ENCODE measurements at places on chromosomes 4 and X.

DNA sequence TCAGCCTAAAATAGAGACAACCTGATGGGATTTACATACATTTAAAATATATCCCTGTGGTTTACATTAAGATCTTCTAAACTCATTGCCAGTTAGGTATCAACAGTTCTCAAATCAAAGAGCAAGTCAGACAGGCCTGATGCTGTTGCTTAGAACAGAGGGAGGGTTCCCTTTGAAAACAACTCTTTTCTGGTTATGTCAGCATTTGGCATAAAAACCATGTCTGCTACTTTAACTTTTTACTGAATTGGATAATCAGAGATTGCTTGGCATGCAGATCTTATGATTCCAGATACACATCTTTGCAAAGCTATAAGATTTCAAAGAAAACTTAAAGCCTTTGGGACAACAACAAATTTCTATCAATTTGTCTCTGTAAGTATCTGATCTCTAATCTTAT is 140.8 kb downstream of the CPE start:
- no peak for DNase-seq

GRCh38 chr4:11596989-11597388 is 168.3 kb upstream of the HS3ST1 start:
- DNase-seq: no peak

GRCh38 chrX:102637561-102637960 is 13.7 kb upstream of the GPRASP1 start:
- no peak for DNase-seq

DNA sequence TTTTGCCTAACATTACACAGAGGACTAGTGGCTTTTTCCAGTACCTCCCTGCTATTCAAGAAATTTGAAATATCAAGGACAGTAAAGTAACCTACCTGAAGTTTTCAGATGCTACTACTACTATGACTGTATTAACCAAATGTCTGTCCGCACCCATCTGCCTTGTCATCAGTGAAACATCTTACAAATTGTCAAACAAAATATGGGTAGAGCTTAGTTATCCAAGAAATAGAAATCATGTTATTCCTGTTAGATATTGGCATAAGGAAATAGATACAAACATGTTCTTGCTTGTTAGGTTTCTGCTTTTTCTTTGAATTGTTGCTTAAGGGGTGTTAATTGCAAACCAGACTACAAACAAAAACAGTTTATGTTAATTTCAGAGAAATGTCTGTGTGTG is 63.9 kb downstream of the PLS3 start:
- DNase-seq: no peak

DNA sequence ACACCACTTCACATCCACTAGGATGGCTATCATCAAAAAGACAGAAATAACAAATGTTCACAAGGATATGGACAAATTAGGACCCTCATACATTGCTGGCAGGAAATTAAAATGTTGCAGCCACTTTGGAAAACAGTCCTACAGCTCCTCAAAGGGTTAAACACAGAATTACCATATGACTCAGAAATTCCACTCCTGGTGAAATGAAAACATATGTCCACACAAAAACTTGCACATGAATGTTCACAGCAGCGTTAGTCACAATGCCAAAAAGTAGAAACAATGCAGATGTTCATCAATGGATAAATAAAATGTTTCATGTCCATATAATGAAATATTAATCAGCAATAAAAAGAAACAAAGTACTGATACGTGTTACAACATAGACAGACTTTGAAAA is 15.1 kb downstream of the S100G start:
- DNase-seq: no peak

DNA sequence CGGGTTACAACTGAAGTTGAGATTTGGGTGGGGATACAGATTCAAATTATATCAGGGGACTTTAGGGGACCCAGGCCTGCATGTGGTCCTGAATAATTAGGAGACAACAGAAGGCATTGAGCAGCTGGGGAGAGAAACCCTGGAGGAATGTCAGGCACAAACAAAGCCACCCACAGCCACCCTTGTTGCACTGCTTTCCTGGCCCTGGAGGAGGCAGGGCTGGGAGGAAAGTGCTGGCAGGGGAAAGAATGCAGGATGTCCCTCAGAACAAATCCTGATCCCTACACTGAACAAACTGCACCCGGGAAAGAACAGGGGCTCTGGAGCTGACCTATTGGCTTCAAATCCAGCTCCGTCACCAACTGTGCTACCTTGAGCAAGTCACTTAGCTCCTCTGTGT is 214.1 kb upstream of the ATP6AP2 start:
- DNase-seq: no peak

DNA sequence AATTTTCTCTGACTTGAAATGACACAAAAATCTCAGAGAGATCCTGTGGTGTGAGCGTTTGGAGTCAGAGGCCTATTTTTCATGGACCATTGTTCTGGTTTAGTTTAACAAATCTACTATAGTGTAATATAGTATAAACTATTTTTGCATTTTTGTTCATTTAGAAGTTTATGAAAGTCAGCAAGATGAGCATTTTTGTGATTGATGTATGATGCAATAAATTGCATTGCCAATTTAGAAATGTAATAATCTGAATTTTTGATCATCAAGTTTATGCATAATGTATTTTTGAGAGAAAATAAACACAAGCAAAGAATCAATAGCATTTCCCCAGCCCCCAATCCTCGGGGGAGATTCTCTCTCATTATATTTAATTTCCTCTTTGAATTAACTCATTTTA is 519.5 kb upstream of the FTHL17 start:
- DNase-seq: no peak

DNA sequence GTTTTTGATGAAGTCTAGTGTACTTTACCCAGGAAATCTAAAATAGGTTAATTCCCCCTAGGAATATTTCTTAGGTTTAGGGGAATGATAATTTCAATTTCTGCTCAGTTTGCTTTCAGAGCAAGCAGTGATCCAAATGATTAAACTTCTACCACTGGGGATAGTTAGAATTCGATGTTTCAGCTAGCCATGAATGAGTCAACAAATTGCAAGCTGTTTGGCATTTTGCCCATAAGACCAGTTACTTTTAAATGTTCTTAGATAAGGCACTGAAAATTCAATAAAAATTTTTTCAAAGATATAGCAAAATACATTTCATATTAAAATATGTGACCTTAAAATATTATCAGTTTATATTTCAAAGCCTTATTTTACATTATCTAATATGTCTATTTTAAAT is 993.6 kb downstream of the ARAP2 start:
- DNase-seq: no peak

DNA sequence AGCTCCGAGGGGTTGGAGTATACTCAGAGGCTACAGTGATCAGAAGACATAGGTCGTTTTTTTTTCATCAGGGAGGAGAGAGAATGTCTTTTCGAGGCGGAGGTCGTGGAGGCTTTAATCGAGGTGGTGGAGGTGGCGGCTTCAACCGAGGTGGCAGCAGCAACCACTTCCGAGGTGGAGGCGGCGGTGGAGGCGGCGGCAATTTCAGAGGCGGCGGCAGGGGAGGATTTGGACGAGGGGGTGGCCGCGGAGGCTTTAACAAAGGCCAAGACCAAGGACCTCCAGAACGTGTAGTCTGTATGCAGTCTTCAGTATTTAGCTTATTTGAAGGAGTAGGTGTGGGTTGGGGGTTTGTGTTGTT is 500 bp downstream of the GAR1 start:
- DNase-seq: no peak

DNA sequence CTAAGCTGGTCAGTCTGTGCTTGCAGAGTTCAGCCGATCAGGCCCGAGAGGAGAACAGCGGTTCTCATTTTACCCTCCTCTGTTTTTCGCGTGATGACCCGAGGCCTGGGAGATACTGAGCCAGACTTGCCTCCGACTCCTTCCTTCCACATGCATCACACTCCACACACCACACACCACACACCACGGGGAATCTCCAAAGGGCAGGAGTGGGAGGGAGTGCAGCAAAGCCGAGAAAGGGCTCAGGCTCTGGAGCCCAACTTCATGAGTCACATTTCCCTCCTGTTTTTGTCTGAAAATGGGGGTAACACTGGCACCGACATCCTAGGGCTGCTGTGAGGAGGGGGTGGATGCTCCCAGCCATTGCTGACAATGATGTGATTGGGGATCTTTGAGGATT is 38.9 kb downstream of the TKTL1 start:
- no peak for DNase-seq

GRCh38 chr4:11049001-11049400 is 364.4 kb upstream of the CLNK start:
- DNase-seq: no peak

DNA sequence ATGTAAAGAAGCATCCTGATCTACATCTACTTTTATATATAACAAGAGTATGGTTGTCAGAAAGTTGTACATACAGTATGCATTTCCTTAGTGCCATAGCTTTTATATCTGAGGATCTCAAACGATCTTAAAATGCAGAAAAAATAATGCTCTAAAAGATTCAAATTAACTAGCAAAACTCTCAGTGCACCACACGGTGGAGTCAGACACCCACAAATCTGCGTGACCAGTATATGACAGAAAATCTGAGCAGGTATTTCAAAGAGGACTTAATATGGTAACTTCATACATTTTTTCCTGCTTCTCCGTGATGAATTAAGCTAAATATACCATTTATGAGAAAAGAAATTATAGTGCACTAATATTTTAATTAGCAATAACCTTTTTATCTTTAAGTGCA is 803.0 kb downstream of the DMD start:
- DNase-seq: no peak

DNA sequence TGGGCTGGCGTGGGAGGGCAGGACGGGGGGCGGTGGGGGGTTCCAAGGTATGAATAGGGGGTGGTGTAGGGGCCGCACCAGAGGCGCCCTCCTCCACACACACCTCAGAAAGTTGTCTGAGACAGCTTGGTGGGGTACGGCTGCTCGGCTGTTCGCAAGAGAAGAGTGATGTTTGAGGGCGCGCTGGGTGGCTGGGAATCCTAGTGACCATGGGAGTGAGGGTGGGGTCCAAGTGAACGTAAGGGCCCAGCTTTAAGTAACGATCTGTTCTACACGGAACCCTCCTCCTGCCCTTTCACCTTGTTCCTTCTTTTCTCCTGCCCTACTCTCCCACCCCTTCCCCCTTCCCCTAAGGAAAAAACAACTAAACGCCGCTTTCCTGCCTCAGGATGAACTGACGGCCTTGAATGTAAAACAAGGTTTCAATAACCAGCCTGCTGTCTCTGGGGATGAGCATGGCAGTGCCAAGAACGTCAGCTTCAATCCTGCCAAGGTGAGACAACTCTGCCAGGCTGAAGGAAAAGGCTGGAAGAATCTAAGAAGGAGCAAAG is 664 bp downstream of the MED12 start:
- DNase-seq: no peak

DNA sequence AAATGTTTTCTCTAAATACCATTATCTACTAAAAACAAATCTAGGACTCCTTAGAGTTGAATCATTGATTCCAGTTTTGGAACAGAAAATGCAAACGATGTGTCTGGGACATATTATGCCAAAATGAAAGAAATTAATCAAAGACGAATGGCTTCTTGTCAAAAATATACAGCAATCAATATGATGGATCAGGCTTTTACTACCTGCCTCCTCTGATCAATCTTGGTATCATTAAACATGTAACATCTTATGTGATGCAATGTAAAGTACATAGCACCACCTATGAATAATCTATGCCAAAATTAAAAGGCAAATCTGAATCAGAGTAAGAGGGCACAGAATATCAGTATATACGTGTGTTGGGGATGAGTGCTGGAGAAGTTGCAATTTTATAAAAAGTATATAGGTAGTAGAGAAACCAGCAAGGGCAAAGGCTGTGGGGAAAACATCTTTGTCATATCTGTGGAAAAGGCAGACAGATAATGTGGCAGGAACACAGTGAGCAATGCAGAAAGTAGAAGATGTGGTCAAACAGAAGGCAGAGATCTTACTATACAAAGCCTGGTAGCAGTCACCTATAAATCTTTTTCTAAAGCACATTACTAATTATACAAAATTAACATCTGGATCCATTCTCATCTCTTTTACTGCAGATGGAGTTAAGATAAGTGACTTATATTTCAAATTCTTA is 152.7 kb downstream of the ANTXR2 start:
- no peak for DNase-seq

GRCh38 chr4:48546336-48546735 is 56.3 kb downstream of the ZAR1 start:
- DNase-seq: peak; percentile 2

DNA sequence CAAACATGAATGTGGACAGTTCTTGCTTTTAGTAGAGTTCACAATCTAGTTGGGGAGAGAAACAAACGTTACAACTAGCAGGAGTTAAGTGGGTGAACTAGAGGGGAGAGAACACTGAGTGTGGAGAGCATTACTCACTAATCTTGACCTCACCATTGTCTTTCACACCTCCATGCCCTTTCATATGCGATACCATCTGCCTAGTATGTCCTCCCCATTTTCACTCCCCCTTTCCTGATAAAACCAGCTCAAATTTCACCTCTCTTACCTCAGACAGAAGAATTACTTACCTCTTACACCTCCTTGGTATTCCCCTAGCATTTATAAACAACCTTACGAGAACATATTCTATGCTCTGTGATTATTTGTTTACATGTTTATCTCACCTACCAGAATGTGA is 53.6 kb downstream of the LAS1L start:
- DNase-seq: no peak

DNA sequence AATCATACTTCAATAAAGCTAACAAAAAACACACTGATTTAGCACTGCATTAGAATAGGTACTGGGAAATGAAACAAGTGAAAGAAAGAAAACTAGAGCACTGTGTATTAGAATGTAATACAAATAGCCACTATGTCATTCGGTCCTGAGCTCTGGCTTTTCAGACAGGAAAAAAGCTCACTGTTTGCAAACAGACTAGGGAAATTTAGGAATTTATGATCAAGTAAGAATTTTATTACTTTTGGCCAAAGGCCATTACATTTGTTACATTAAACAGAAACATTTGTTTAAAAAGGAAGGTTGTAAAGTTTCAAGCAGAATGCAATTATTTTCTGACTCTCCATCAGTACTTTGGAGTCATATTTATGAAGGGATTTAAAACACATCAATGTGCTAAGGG is 68.7 kb downstream of the KLHL8 start:
- DNase-seq: no peak

GRCh38 chr4:122346036-122346435 is 32.8 kb upstream of the ADAD1 start:
- no peak for DNase-seq

GRCh38 chr4:40887764-40888131 is 138.0 kb downstream of the NSUN7 start:
- no peak for DNase-seq

GRCh38 chr4:185290018-185290607 is 80.7 kb downstream of the SNX25 start:
- no peak for DNase-seq

DNA sequence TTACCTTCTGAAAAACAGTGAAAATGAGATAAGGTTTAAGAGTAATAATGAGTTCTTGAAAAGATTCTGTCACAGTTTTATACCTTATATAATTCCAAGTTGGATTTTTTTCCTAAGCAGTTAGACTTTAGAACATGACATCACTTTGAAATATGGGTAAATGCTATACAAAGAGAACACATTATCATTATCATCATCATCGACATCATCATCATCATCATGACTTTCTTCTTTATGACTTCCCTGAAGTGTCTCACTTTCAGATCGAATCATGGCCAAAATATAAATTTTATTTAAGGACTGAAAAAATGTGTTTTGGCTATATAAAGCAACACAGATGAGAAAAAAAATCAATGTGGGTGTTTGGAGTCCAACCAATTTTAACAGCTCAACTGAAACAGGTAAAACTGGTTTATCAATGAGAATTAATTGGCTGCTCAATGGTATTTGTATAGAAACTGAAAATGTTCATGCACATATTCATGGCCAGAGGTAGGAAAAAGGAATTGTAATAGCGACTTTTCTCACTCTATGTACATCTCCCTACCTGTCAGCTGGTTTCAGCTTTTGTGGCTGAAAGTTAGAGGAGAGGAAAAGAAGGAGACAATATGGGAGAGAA is 243.1 kb upstream of the GPC4 start:
- DNase-seq: no peak

GRCh38 chr4:150769248-150769647 is 187.3 kb downstream of the MAB21L2 start:
- no peak for DNase-seq

Measured in cerebellum (tissue), 4 donors.